ENCODE measurements at places on chromosomes 5 and 9.

GRCh38 chr9:24620741-24621140 is 75.0 kb upstream of the IZUMO3 start:
- DNase-seq, result no peak

DNA sequence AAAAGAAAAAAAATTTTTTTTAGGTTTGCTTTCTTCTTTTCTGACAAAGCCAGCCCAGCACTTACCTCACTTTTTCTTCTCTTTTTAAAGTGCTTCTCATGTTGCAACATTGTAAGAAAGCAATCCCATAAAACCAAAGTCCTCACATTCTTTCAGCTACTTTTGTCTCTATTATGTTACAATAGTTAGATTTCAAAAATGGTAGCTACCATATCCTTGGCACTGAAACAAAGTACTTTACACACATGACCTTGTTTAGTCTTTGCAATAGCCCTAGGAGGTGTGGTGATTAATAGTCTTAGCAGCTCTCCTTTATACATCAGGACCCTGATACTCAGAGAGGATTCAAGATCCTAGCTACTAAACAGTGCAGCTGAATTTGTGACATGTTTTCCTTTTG is 23.5 kb upstream of the CARTPT start:
- DNase-seq, result no peak

DNA sequence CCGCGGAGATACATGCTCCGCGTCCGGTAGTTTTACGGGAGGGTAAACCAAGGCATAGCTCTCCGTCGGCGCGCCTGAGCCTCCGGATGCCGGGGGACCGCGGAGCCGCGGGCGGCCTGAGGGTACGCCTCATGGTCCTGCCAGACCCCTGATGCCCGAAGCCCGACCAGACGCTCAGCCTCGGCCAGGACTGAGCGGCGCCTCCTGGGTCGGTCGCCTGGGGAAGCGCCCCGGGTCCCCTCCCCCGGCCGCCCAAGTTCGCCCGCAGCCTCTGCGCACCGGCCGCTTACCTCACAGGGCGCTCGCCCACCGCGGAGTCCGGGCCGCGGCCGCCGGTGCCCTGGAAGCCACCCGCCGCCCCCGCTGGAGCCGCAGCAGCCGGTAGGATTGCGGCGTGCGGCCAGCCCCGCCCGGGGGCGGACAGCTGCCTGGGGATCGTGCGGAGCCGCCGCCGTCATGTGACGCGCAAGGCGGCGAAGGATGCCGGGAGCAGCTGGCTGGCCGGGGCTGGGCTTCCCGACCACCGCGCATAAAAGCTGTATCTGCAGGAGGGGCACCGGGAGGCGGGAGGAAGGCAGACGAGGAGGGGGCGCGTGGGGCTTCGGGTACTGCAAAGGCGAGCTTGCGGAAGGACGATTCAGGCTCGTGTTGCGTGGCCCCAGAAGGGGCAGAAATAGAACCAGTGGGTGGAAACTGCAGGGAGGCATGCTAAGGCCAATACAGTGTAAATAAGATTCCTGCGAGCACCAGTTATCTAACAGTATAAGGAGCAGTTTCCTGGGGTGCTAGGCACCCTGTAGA is at the start of gene FBXO10:
Gene FBXO10, minus strand, starts transcription at position 460 of the 801 bp plus-strand sequence. CDS start 34,612 bp downstream, outside the sequence.
- DNase-seq, result peak; percentile 55

GRCh38 chr9:96084331-96084734 is 208.8 kb downstream of the ERCC6L2 start:
- DNase-seq, result no peak

- no peak for DNase-seq
These were observed 197.1 kb downstream of the MED10 start for GRCh38 chr5:6181147-6181729.

DNA sequence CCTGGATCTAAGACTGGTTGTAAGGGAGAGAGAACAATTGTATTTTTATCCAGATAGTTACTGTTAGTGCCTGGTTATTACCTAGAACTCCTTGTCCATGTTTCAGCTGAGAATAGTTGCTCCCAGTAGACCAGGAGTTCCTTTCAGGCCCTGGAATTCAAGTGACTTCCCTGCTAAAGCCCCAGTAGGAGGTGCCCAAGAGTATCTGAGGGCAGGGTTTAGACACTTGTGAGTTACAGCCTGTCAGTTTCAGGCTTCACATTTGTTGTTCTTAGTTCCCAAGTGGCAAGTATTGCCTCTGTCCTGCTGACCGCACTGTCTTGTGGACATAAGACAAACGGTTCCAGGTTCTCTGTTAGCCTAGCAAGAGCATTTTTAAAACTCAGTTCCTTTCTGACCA is 743.9 kb upstream of the SEMA6A start:
- no peak for DNase-seq

GRCh38 chr5:129459777-129460671 is at the start of gene ADAMTS19:
Gene ADAMTS19, plus strand, starts transcription at chr5:129460298. Its CDS starts 94 bp downstream, at chr5:129460392.
- no peak for DNase-seq

GRCh38 chr9:34869390-34869789 is 88.7 kb upstream of the PHF24 start:
- DNase-seq, result no peak

GRCh38 chr9:137299203-137299565 is 2.9 kb downstream of the NRARP start:
- no peak for DNase-seq

DNA sequence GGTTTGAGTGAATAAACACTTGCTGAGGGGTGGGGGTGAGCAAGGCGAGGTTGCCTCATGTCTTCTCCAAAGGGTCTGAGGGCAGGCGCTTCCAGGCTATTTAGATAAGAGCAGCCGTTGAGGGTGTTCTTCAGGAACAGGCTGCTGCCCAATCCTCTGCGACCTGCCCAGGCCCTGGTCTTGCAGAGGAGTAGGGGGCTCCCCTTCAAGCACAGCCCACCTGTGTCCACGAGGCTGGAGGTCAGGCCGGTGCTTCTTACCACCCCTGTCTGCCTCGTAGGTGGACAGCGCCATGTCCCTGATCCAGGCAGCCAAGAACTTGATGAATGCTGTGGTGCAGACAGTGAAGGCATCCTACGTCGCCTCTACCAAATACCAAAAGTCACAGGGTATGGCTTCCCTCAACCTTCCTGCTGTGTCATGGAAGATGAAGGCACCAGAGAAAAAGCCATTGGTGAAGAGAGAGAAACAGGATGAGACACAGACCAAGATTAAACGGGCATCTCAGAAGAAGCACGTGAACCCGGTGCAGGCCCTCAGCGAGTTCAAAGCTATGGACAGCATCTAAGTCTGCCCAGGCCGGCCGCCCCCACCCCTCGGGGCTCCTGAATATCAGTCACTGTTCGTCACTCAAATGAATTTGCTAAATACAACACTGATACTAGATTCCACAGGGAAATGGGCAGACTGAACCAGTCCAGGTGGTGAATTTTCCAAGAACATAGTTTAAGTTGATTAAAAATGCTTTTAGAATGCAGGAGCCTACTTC is 58.6 kb upstream of the LRRTM2 start:
- no peak for DNase-seq

DNA sequence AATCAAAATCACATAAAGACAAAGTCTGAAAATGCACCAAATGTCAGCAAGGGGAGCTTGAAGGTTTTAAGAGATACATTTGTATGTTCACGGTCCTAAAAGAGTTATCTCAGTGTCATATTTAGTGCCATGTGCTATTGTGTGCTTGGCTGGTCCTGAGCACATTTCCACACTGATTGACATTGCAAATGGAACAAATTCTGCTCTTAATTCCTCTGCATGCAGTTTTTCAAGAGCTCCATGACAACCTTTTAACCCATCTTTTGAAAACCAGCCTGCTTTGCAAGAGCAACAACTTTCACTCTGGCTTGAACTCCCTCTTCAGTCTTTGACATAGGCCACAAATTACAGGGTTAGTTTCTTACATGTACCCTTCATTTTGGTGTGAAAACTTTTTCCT is 175.4 kb upstream of the ACTBL2 start:
- no peak for DNase-seq
